ENCODE measurements at places on chromosomes 12 and 14.

DNA sequence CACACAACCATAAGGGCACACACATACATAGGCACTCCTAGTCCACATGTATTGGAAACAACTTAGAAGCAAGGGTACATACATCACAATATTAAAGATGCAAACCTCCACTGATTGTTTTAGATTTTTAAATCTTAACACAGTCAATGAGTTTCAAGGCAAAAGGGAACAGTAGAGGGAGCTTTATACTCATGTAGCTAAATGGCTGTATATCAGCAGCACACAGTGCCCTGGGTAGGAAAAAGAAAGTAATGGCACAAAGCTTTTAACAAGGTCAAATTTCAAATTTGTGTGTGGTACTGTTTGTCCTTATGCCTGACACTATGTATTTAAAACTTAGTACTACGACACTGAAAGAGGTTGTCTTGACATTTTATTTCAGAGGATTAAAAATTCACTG lies 262.0 kb downstream of the MED13L start:
- no peak for DNase-seq

GRCh38 chr12:93272997-93273396 lies 104.7 kb upstream of the NUDT4 start:
- DNase-seq: no peak

GRCh38 chr14:100980823-100981222 lies 77.3 kb upstream of the RTL1 start:
- no peak for DNase-seq

DNA sequence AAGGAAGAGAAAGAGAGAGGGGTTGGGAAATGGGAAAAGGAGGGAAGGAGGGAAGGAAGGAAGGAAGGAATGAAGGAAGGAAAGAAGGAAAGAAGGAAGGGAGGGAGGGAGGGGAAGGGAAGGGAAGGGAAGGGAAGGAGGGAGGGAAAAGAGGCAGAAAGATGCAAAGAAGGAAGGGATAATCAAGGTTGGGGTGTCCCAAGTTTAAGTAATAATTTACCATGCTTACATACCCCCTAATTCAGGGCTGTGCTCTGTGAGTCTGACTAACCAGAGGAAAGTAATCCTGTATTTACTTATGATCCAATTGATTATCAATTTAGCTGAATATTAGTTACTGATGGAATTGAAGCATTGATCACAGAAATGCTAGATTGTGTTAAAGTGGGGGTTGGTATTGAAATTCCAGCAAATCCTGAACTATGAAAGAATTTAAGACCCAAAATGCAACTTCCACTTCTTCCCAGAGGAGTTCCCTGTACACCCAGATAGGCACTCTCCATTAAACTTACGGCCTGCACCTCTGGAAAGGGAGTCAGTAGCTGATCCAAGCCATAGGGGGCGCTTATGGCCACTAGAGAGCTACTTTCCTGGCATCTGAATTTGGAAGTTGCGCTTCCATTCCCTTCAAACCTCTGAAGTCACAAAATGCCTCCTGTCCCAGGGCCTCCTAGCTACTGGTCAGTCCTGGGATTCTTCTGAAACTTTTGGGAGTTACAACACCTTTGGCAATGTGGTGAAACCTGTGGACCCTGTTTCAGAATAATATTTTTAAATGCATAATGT lies 162.7 kb upstream of the PWP1 start:
- DNase-seq: no peak

DNA sequence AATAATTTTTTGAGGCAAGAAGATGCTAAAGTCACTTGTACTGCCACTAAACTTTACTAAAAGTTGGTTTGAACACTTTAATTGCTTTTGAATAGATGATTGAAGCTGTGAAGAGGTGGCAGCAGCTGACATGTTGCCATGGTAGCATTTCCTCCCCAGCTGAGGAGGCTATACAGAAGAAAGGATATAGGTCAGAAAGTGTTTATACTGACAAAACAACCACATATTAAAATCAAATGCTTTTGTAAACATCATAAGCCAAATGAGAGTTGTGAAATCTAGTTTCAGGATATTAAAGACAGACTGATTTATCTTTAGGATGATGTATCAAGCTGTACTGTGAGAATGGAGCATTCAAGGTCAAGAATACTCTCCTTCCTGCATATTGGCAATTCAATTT lies 41.7 kb downstream of the TSPAN19 start:
- no peak for DNase-seq

DNA sequence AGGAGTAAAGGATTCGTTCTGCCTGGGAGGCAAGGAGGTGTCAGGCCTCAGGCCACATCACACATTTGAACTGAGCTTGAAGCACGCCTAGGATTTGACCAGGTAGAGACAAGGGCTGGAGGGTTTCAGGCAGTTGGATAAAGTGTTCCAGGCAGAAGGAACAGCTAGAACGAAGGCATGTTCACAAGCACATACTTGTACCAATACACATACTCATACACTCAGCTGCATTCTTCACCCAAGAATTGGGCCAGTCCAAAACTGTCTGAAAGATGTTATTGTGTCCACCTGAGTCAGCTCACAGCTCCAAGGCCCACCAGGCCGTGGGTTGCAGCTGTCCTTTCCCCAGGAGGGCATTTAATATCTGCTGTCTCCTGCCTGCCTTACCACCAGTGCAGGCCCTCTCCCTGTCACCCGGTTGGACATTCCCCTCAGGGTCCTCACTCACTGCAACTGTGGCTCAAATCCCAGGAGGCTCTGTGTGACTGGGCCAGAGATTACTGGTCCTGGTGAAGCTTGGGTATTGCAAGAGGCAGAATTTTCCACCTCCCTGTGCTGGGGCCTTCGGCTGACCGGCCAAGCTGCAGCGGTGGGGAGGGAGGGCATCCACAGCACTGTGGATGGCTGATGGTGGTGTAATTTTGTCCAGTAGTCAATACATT lies 12.8 kb upstream of the AQP2 start:
- DNase-seq: no peak

DNA sequence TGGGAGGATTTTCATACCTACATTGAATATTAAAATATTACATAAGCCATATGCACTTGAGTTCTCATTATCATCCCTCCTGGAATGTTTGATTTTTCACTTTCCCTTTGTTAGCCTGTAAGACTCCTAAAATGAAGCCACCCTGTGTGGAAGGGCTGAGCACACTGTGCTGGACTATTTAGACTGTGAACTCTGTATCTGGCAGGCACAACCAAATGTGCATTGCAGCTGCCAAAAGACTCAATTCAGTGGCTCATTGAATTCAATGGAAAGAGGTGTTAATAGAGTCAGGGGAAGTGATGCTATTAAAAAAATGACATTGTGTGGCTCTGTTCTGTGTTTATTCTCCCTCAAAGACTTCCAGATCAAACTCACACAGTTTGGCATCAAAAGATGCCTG lies 111.1 kb downstream of the SMOC1 start:
- no peak for DNase-seq

DNA sequence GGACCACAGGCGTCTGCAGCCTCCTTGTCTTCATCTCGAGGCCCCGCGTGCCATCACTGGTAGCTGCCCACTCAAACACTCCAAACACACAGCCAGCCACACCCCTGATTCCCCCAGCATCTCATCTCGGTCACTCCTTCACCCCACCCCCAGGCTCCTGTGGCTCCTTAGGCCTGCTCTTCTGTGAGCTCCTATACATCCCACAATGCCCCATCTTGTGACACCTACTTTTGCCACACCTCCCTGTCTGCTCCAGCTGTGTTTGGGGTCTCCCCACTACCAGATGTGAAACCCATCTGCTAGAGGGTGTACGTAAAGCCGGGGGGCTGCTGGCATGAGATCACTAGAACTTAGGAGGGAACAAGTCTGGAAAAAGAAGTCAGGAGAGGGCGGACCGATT lies 4.1 kb downstream of the AKT1 start:
- no peak for DNase-seq

DNA sequence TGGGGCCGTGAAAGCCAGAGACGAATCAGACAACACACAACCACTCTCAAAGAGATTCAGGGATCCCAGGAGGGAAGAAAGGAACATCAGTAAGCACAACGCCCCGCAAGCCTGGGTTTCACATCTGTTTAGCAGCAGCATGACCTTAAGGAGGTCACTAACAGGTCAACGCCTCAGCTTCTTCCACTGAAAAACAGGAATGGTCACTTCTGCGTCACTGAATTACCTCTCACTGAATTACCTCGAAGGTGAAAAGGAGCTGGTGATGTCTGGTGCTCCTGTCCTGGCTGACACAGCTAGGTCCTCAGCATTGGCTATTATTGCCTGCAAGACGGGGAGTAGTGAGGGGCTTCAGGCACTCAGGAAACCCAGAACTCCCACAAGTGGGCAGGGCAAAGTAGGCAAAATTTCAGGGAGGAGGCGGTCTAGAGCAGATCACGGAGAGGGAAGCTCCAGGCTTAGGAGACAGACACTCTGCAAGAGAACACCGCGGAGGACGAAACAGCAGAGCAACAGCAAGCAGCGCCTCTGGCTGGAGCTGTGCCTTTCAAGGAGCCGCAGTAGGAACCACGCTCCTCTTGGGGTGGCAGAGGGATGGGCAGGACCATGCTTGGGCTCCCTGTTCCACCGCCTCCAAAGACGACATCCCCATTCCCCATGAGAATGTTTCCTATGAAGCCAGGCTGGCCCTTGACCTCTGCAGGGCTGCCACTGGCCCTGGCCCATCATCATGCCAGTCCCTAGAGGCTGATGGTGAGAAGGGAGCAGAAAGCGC lies 108.4 kb downstream of the SINHCAF start:
- DNase-seq: no peak

DNA sequence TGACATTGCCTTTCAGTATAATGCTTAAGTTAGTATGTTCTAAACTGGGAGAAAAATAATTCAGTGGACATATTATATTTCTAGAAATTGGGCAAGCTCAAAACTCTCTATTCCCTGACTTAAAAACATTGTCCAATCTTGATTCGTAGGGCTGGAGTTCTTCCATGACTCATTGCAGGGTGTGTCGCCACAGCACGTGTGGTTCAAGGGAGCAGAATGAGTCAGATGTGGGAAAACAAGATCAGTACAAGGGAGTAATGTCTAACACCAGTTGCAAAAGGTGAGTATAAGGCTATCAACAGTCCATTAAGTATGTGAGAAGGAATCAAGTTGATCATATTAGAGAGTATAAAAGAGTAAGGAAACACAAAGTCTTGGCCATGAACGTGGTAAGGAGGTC lies 887.0 kb downstream of the TMTC2 start:
- DNase-seq: no peak

DNA sequence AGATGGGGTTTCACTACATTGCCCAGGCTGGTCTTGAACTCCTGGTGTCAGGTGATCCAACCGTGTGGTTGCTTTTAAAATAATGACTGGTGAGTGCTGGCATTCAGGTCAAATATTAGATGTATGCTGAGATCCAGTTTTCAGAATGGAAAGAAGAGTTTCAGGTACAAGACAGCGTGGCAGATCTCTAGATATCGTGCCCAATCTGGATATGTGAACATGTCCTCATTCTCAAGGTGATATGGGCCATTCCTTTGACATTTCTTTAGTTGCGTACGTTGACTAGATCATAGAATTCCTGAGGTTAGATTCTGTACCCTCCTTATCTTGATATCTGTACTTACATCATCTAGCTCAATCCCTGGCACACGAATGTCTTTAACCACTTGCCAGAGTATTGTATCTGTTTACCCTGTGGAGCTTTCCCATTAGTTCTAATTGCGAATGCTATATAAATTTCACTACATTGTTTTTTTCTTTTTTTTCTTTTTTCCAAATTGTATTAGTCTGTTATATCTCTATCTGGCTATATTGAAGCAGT lies 80.2 kb downstream of the ANO6 start:
- no peak for DNase-seq

GRCh38 chr14:20613094-20614037 lies 22.2 kb upstream of the RNASE12 start:
- peak; percentile 81 for DNase-seq

GRCh38 chr14:59918824-59919569 lies 947 bp upstream of the LRRC9 start:
- no peak for DNase-seq

GRCh38 chr12:14322403-14322802 lies 43.1 kb upstream of the ATF7IP start:
- no peak for DNase-seq

GRCh38 chr14:102951799-102952198 lies 29.3 kb downstream of the AMN start:
- no peak for DNase-seq

GRCh38 chr14:52051871-52052270 lies 17.0 kb downstream of the NID2 start:
- DNase-seq: no peak

GRCh38 chr12:80195074-80195726 lies 95.9 kb downstream of the OTOGL start:
- DNase-seq: no peak

DNA sequence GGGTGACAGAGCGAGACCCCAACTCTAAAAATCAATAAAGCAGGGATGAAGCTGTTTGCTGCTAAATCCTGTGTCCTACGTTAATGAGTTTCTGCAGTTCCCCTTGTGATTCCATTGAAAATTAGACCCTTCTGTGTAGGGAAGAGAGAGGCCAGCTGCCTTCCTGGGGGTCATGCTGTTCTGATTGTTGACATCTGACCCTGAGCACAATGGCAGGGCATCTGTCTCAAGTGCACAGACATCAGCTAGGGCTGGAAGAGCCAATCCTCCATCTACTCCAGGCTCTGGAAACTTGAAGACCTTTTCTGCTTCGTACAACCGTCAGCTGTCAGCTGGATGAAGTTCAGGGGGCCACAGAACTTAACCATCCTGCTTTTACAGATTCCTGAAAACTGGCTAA lies 10.1 kb downstream of the FBXL14 start:
- no peak for DNase-seq

GRCh38 chr12:93944911-93945310 lies 203.5 kb upstream of the PLXNC1 start:
- no peak for DNase-seq

- DNase-seq: no peak
Measured at GRCh38 chr14:39492267-39492666, 60.0 kb upstream of the FBXO33 start.

DNA sequence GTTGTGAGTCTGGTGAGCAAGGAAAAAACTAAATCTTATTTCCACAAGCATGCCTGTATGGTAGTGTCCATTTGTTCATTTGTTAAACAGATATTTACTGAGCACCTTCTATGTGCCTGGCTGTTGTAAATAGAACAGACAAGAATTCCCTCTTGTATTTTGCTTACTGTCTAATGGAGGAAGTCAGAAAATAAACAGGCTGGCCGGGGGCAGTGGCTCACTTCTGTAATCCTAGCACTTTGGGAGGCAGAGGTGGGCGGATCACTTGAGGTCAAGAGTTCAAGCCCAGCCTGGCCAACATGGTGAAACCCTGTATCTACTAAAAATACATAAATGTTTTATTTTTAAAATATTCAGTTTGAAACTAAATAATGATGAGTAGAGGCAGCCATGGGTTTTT lies 79.3 kb downstream of the GTF2A1 start:
- no peak for DNase-seq

DNA sequence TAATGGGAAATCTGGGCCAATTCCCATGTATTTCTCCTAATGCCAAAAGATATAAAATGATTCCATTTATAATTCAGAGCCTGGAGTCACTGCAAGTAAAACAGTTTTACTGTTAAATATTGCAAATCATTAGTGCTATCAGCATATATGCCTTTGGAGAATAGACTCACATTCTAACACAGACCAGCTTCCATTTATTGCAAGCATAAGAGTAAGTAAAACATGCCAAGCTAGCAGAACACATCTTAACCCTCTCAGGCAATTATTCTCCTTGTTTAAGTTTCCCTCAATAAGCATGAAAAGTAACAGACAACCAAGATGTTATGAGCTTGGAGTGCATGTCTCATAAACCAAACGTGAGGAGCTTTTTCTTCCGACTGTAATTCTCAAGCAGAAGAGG lies 173.9 kb upstream of the GRIP1 start:
- DNase-seq: no peak

Data from NCI-H1048 (cell line).